ENCODE measurements at places on chromosomes 5 and 9. TPM values are rescaled to one million over a fixed set of nuclear protein-coding genes. Genes with fewer than 3 reads are reported as not detected.

IFNA14 gene
- total RNA-seq = not detected

CSF2 gene
- total RNA-seq = not detected

GPSM1 gene
- 56.7 TPM for total RNA-seq

PHF19 gene
- 100.0 TPM for total RNA-seq

CCL21 gene
- not detected for total RNA-seq

TMEFF1 gene
- 43.1 TPM for total RNA-seq

MROH2B gene
- not detected for total RNA-seq

HSDL2 gene
- 20.9 TPM for total RNA-seq

All from neural crest cell (in vitro differentiated cells).